ENCODE measurements at places on chromosomes 5 and 9.

GRCh38 chr5:171673328-171673727, 112.3 kb upstream of the SMIM23 start:
- DNase-seq, result no peak

GRCh38 chr9:37144762-37145161, 24.4 kb downstream of the ZCCHC7 start:
- DNase-seq, result no peak

GRCh38 chr9:135329571-135330306, 149.8 kb upstream of the PPP1R26 start:
- no peak for DNase-seq

- DNase-seq, result no peak
Observed at GRCh38 chr9:131714821-131715220, 25.1 kb downstream of the RAPGEF1 start.

DNA sequence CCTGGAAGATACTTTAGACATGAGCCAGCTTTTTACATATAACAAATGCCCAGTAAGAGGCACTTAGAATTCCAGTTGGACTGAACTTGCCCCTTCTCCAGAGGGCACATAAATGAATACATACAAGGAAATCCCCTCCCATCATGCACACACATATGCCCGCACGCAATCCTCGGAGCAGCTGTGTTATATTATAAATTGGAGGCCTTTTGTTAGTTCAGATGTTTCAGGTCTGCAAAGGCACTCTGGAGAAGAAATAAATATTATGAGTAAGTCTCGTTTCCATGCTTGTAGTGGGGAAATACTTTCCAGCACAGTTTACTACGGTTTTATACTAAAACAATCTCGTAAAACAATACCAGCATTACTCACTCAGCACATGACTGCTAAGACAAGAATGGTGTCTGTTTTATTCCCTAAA, 17.6 kb upstream of the MUSK start:
- DNase-seq, result no peak

DNA sequence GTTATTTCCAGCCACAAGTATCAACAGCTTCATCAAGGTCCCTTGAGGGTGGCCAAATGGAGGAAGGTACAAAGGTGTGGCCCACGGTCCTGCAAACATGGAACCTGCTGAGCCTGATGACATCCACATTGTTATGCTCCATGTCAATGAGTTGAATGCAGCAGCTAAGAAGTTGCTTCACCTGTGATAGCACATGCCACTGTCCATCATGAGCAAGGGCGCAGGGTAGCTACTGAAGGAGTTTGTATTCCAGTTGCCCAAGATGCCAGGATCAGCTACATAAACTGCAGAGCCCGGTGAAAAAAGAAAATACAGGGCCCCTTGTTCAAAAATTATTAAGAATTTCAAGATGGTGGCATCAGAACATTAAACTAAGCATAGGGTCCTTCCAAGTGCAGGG, 24.2 kb downstream of the LSM11 start:
- DNase-seq, result no peak

Measured in NCI-H510A treated with DMSO at 0.1 percent for 48 hours (cell line).